ENCODE measurements at places on chromosomes 2 and 18.

- no peak for DNase-seq
Observed at GRCh38 chr2:18435426-18436037, 124.9 kb downstream of the RDH14 start.

- no peak for DNase-seq
Observed at GRCh38 chr2:9768388-9768787, 74.9 kb upstream of the TAF1B start.

DNA sequence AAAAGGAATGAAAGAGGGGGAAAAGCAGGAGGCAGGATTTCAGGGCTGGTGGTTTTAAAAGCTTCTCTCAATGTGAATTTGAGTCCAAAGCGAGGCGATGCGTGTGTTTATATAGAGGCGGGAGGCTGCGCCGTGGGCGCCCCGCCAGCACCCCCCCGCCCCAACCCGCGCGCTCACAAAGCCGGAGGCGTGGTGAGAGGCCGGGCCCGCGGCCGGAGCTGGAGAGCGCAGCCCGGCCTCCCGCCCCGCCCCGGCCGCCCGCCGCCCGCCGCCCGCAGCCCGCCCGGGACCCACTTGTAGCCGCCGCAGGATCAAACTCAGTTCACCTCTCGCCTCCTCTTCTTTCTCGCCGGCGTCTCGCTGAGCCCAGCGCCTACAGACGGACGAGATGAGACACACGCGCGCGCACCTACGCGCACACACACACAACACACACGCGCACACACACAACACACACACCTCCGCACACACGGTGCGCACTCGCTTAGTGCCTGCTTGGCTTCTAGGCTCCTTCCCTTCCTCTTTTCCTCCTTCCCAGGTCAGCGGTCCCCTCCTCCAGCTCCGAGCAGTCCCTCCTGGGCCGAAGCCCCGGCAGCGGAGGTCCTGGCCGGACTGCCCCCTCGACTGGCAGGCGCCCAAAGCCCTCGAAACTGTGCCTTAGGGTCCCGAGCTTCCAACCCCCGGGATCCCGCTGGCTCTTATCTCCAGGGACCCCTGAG, 1.3 kb upstream of the CYP26B1 start:
- DNase-seq: peak; percentile 85

DNA sequence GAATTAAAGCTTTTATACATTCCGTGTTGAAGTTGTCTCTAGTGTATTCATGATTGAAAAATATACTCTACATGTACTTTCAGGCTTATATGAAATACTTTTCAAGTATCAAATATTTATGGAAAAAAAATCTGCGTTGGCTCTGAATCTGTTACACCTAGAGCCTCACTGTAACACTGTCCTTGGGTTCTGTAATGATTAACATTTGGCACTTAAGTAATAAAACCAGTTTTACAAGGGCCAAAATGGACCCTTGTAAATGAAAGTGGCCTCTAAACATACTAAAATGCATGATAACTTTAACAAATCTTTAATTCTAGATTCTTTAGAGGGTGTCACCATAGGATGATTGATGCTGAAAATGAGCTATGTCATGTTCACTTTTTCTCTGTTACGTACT, 162.8 kb downstream of the PTPRM start:
- DNase-seq: no peak

GRCh38 chr2:108324531-108325255, 36.0 kb downstream of the SULT1C2 start:
- no peak for DNase-seq

GRCh38 chr2:138060301-138060635, 96.0 kb downstream of the HNMT start:
- peak; percentile 23 for DNase-seq

DNA sequence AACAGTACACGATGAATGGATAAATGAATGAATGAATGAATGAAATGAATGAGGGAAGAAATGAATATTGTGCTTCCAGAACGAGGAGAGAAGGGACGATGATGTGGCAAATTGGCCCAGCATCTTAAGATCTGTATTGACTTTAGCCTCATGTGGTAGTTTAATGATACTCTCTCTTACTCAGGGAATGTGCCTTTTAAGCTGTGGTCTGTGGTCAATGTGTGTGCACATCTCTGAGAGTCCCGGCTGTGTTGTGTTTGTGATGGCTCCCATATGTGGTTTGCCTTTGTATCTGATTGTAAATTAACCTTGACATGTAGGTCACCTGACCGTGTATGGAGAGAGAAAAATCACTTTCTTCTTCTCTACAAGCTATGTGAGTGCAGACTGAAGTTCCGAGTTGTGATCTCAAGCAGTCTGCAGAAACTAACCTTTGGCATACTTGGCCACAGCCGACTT, 91.2 kb downstream of the NEDD4L start:
- peak; percentile 44 for DNase-seq

DNA sequence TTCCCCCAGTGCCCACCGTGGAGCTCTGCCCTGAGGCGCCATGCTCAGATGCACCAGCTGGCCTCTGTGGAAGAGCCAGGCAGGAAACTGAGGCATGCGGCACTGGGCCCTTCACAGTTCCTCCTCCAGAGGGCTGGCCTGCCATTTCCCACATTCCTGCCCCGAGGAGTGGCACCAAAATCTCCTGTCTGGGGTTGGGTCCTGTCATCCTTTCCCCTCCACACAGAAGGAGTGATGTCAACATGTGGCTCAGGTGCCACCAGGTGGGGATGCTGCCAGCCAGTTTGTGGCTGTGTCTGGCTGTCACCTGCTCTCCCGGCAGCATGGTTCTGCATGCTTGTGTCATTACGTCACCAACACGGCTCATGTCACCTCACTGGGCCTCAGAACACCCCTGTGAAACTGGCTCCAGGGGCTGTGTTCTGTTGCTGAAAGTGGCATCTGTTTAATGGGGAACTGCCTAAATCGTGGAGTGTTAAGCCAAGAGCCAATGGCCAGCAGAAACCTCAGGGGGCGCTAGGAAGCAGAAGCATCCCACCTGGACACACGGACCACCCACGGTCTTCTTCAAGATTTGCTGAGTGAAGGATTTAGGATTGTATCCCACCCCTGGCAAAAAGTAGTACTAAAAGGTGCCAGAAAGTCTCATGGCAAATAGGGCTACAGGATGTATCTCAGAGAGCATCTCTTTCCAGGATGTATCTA, 51.3 kb downstream of the ZAP70 start:
- DNase-seq: no peak

DNA sequence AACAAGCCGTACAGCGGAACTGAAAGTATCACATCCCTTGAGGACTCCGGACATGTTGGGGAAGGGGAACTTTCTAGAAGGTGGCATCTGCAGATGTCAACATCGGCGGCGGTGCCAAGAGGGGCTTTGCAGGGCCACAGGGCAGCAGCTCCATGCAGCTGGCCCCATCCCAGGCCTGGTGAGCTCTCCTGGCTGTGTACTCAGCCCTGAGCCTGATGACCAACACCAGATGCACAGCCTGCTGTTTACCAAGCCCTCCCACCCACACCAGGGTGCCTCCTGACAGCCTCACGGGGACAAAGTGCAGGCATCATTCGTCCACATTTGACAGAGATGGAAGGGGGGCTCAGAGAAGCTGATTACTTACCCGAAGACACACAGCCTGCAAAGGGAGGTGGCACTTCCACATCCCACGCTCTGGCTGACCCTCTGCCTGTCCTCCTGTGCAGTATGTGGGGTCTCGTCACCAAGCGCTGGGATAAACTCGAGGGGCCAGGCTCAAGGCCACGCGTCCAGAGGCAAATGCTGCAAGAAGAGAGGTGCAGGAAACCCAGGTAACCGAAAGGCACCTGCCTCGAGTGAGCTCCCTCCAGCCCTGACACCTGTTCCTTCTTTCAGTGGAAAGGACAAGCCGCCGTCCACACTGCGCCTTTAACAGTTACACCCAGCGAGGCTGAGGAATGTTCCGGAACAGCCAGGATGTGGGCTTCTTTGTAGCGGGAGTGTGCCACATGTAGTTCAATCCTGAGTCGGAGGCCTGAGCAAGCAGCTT, 69.0 kb upstream of the ASAP2 start:
- DNase-seq: no peak
